ENCODE measurements at places on chromosomes 6 and 20. TPM values are rescaled to one million over a fixed set of nuclear protein-coding genes. Genes with fewer than 3 reads are reported as not detected.

DNA sequence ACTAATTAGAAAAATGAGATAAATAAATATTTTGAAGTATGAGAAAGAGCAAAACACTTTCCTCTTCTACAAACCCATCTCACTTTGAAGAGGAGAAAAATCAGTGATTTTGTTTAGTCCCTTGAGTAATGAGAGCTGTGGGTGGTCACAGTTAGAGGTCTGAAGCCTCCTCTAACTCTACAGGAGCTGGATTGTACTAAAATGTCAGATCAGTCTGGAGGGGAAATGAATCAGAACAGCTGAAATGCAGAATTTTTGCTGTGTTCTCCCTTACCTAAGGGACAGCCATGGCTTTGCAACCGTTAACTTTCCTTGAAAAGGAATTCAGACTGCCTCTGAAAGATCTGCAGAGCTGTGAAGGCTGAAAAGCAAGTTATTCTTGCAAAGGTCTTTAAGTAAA is 11.4 kb upstream of the RFPL4B start:
- no peak for DNase-seq

GRCh38 chr20:53736757-53737395 is 143.2 kb upstream of the ZNF217 start:
- DNase-seq = no peak

- DNase-seq = no peak
Measured at GRCh38 chr6:140401761-140402160, 1027.3 kb upstream of the CITED2 start.

DNA sequence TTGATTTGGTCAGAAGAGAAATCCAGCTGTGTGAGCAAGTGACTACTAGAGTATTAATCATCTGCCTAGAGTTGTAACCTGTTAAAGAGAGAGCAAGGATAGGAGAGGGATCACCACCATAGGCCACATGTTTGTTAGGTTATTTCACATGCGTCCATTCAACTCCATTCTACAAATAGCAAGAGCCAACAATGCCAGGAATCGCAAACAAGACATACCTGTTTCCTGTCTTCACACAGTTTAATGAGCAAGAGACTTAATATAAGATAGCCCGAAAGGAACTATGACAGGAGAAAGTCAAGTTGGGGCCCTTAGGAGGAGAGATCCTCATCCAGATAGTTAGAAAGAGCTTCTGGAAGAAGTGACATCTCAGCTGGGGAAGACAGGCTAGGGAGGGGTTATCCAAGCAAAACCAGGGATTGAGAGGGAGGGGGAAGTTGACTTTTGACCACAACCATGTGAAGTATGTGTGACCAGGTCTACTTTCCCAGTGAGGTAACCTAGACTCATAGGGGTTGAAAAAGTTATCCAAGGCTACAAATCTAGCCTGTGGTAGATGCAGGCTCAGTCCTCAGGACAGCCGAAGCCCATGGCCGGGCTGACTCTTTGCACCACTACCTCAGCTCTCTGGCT is 147.4 kb downstream of the ALDH8A1 start:
- no peak for DNase-seq

DNA sequence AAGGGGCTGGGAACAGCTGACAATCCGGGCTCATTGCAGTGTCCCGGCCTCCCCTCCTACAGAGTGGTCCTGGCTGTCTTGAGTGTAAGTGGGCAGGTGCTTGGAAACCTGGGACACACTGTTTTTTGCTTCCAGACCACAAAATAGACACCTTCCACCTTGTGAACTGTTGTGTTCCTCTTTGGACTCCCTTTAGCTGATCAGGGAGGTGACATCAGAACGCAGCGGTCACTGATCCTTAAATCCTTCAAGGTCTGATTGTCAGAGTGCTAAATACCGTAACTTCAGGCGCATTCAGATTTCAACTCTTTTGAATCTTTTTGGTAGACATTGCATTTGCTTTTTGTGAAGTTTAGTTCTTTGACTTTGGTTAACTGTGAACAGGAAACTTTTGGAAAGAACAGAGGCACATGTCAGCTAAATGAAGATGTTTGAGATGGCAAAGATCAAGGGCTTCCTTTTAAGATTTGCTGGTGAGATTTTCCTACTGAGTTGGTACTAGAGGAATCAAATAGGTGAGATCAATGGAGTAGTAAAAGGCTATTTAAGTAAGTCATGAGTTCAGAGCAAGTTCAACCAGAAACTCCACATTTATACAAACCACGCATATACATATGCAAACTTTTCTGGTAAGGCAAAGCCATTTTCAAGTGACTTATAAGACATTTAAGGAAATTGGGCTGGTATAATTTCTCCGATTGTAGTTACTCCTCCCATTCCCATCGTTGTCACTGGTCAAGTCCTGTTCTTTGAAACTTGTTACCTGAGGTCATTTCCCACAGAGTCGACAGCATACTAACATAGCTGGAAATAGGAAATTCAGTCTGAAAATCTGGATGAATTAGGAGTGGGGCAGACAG is 6.3 kb downstream of the PPP1R3G start:
- DNase-seq = no peak

The TRIM38 gene
- polyA plus RNA-seq = 10.0 TPM

The COL11A2 gene
- 5.0 TPM for polyA plus RNA-seq

The LGSN gene
- polyA plus RNA-seq = 1.6 TPM

The C20orf204 gene
- 0.56 TPM for polyA plus RNA-seq

The WFDC5 gene
- not detected for polyA plus RNA-seq

The KHDRBS2 gene
- 1.6 TPM for polyA plus RNA-seq

The GABRR1 gene
- 2.9 TPM for polyA plus RNA-seq
